ENCODE measurements at places on chromosomes 5 and 9. TPM values are rescaled to one million over a fixed set of nuclear protein-coding genes. Genes with fewer than 3 reads are reported as not detected.
A peak's percentile ranks its signal among the peaks of the same experiment; 100 is the strongest.

PAPPA gene
- 0.23 TPM for polyA plus RNA-seq

ACER2 gene
- 3.4 TPM for polyA plus RNA-seq

GDA gene
- 14.4 TPM for polyA plus RNA-seq

PCDHA4 gene
- not detected for polyA plus RNA-seq

- no peak for DNase-seq
- H3K36me3 ChIP-seq, result no peaks in the 10 kb centered on the region
- H3K4me1 ChIP-seq, result no peaks in the 10 kb centered on the region
- H3K27ac ChIP-seq, result no peak overlapping the region
These were observed 82.1 kb downstream of the FBN2 start for GRCh38 chr5:128455841-128456361.

GRCh38 chr5:125037020-125037419, 290.6 kb upstream of the ZNF608 start:
- no peaks in the 10 kb centered on the region for H3K36me3 ChIP-seq
- no peak overlapping the region for H3K27ac ChIP-seq
- no peaks in the 10 kb centered on the region for H3K27me3 ChIP-seq
- no peak overlapping the region for H3K4me3 ChIP-seq

DNA sequence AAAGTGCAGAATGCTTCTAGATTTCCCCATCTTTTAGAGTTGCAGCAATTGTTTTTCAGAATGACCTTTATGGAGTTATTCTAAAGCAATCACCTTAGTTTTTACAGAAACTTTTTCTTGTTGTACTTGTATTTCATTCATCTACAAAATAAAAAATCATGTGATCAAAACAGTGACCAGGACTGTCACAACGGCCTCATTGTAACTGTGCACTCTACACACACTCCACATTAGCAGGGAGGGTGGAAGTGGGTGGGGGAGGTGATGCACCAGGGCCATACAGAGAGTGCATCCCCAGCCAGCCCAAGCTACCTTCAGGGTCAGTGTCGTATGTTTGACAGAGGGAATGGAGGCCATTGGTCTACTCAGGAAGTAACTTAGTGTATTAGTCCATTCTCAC, 26.9 kb downstream of the EGFLAM start:
- no peaks in the 10 kb centered on the region for H3K4me1 ChIP-seq
- no peaks in the 10 kb centered on the region for H3K27me3 ChIP-seq
- no peak overlapping the region for H3K27ac ChIP-seq
- DNase-seq, result no peak
- H3K36me3 ChIP-seq, result no peaks in the 10 kb centered on the region

DNA sequence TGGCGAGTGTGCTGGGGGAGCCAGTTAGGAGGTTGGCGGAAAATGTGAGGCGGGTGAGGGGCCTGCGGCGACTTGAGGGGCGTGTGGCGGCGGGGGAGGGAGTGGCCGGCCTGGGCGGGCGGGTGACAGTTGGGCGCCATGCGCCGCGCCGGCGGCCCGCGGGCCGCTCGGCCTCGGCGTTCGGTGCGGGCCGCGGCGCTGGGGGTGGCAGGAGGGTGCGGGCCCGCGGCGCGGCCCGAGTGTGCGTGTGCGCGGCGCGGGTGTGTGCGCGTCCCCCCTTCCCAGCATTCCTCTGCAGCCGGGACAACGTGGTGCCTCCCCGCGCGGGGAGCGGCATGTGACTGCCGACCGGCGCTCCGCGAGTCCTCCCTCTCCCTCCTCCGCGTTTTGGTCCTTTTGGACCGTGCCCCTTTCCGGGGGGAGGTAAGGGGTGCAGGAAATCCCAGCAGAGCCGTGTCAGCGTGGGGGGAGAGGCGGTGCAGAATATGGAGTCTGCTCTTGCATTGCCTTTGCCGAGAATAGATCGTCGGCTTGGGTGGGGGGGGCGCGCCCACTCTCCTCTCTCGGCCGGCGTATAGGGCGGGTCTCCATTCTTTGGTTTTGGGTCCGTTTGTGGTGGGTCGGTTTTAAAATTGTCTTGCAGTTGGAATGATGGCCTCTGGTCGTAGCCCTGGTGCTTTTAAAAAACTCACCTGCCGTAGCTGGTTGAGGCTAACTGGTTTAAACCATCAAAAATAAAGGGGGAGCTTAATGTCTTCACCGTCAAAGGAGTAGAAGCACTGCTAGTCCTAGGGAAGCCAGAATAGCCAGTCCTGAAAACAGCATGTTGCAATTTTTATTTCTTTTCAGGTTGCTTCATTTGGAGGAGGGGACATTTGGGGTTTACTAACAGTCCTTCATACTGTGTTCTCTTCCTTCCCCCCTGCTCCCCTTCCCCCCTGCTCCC, 2.0 kb downstream of the LARP1 start:
- peak overlapping the region; percentile 83 for H3K4me3 ChIP-seq
- DNase-seq, result peak; percentile 55
- peaks cover 32% of the 10 kb centered on the region for H3K36me3 ChIP-seq
- peak overlapping the region; percentile 92 for H3K27ac ChIP-seq

Data from K562 (cell line).